ENCODE measurements at places on chromosomes 12 and 14.

GRCh38 chr12:16119618-16120415 is 157.7 kb downstream of the SLC15A5 start:
- no peak for DNase-seq

GRCh38 chr14:61025251-61026223 is 44.5 kb downstream of the SLC38A6 start:
- peak; percentile 83 for DNase-seq

GRCh38 chr14:77190977-77191376 is 9.4 kb downstream of the TMEM63C start:
- DNase-seq, result no peak

- no peak for DNase-seq
Measured at GRCh38 chr12:131793243-131794022, 34.8 kb upstream of the MMP17 start.

Measured in NCI-H2171 treated with DMSO at 0.1 percent for 48 hours (cell line).